RWPE1 (cell line): ENCODE measurements at places on chromosomes 2 and 18.

- no peak for DNase-seq
Observed at GRCh38 chr2:169119851-169120250, 50.5 kb downstream of the DHRS9 start.

DNA sequence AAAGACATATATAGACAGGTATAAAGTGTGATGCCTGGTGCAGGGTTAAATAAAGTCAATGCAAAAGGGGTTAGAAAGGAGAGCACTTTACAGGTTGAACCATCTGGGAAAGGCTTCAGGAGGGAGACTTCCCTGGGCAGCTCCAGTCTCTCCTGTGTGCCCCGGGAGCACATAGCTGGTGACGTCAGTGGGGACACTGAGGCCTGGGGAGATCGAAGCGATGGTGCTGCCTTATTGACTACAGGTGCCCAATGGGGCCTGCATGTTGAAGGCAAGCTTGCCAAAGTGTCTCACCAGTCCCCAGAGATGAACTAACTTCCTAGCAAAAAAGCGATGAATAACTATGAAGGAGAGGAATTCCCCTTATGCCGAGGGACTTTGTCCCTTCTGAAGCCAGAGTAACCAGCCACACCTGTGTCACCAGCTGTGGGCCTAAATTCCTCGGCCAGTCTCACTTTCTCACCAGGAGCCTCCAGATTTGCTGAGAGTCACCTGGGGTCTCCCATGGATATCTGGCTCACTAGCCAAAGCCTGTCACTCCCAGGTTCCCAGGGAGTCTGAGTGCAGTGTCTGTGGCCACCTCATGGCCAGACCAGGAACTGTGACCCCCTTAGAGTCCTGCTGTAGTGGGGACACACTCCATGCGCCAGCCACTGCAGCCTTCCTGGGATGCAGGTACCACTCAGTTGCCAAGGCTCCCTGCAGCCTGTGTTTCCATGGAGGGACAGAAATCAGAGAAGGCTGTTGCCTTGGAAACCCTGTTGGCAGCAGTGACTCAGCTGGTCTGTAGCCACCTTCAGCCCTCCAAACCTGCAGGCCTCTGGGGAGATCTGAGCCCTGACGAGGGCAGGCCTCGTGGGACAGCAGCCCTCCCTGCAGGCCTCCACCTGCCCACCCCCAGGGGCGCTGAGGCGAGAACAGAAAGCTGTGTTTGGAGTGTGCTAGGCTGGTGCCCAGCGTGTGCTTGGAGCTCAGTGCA lies 128.7 kb downstream of the CTIF start:
- no peak for DNase-seq

DNA sequence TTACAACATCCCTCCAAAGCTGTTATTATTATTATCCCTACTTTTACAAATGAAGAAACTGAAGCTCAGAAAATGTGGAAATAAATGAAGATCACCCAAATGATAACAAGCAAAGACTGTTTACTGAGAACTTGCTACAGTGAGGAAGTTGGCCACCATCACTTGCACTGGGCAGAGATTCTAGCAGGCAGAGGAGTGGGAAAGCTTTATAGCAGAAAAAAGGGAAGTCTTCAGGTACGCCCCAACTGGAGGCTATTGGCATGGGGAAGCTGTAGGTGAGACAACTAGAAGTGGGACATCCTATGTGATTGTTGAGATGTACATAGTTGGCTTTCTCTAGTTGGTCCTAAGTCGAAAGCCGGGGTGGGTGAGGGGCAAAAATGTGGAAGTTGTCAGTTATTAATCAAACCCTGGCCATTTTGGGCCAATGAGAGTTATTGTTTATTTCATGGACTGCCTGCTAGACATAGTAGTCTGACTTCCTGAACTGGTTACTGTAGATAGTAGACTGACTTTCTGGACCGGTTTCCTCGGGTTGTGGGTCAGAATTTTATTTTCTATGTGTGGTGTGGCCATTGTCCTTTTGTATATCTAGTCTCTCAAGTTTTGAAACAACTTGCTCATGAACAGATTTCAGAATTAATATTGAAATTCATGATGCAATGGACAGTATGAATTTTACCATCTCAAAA lies 40.2 kb upstream of the STAT4 start:
- DNase-seq: no peak

- no peak for DNase-seq
Observed at GRCh38 chr2:126586317-126586716, 69.6 kb upstream of the GYPC start.

DNA sequence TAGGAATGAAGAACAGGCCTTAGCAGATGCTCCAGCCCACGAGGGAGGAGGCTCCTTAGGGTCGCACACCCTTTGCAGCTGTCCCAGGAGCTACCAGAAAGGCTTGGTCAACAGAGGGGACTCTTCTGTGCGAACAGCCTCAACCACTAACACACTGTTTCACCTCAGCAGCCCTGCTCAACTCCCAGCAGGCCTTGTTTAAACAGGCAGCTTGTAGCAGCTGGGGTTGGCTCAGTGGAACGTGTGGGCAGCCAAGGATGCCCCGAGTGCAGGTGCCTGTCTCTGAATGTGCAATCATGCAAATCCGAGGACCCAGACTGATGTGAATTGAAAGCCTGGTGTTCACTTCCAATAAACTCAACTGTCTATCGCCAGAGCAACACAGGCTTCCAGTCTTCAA lies 88.7 kb upstream of the CXCR4 start:
- no peak for DNase-seq

DNA sequence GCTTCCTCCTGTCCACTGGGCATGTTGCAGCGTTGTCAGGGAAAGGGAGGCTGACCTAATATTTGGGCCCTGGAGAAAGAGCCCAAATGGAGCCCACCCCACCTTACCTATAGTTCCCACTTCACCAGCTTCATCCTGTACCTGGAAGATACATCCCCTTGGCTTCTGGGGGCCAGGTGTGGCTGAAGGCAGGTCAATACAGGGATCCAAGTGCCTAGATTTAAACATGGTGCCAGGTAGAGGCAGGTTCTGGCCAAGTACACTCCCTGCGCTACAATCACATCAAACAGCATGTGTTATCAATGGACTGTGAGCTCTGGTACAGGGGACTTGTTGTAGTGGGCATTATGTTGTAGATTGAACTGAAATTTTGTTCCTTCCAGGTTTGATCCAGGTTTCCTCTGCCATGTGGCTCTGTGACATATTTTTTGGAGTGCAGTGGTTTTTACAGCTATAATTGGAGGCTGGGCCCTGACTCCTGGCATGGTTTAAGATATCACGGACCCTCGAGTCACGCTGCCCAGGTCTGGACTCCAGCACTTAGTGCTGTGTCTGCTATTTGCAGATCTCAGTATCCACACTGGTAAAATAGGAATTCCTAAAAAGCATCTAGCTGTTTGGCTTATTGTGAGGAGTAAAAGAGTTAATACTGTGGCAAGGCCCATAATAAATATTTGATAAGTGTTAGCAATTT lies 23.8 kb downstream of the MYCN start:
- no peak for DNase-seq

DNA sequence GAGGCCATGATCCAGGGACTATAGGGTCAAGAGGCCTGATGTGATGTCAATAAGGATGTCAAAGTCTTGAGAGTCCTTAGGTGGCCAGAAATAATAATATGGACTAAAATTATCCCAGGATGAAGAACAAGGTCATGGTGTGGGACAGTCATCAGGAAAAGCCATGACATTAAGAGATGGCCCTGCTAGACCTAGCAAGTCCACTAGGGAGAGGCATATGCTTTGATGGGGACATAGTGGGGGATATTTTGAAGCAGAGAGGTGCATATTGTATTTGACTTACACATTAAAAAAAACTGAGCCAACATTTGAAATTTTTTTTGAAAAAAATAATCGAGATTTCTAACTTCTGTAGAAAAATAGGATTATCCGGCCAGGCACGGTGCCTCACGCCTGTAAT lies 53.3 kb upstream of the CXCR4 start:
- no peak for DNase-seq

DNA sequence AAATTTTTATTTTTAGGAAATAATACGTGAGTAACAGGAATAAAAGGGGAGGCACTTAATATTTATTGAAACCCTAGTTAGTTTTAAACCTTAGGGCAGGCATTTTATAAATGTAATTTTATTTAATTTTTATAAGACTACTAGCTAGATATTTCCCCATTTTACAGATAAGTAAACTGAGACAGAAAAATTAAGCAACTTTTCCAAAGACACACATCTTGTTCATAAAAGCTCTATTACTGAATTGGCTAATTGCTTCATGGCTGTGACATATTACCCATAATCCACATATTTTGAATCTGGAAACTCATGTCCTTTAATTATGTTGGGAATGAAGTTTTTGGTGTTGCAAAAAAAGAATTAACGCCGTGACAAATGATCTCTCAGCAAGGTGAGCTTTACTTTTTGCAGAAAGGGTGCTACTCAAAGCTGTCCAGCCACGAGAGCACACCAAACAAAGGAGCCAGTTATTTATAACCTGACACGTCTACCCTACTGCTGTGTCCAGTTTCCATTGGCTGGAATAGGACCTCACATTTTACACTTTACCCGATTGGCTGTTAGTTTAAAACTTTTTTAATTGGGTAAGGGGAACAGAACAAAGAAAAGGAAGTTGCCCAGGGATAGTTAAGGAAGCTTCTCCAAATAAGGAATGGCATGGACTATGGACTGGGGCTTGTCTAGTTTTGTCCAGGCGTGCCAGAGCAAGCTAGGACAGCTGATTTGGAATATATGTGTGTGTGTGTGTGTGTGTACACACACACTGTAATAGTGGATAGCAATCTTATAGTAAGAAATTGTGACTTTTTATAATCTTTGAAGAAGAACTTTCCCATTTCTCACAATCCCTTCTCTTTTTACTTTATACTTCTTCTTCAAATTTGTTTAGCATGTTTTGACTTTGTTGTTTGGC lies 54.2 kb downstream of the COMMD1 start:
- DNase-seq: no peak

DNA sequence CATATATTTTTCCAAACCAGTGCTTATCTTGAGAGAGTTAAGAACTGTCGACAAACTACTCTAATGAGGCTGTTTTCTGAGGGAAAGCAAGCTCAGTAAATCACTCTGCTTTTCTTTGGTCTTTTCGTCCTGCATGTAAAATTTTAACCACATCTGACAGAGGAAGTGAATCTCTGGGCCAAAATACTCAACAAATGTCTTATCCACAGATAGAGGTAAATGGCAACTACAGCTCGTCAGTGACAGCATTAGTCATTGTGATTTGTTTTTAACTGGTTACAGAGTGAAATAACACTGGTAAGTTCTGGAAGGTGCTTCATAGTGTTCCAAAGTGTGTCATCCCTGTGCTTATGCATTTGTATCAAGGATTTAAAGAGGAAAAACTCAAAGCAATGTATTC lies 82.6 kb upstream of the SLC8A1 start:
- no peak for DNase-seq

- DNase-seq: no peak
Observed at GRCh38 chr2:70513738-70514137, 39.9 kb downstream of the TGFA start.

- DNase-seq: peak; percentile 55
Observed at GRCh38 chr2:178914259-178914849, 107.1 kb upstream of the TTN start.

- peak; percentile 13 for DNase-seq
Observed at GRCh38 chr2:159454185-159454584, 162.2 kb downstream of the BAZ2B start.

- DNase-seq: no peak
Observed at GRCh38 chr2:238722181-238722580, 125.7 kb upstream of the TWIST2 start.

- no peak for DNase-seq
Observed at GRCh38 chr2:110834134-110834827, 101.9 kb downstream of the ACOXL start.

DNA sequence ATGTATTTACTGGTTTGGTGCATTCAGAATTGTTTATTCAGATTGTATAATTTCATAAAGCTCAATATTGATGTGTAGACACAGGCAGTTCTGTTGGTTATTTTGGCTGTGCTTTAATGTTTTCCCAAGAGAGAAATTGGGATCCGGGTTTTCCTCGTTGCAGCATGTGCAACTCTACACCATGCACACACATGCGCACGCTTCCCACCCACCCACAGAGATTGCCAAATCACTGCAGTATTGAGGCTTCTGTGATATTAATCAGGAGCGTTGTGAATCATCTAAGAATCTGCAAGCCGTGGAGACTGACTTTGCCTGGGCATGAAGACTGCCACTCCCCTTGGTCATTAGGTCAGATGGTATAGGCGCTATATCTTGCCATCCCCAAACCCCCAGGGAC lies 571.5 kb downstream of the SLC4A3 start:
- peak; percentile 94 for DNase-seq

- DNase-seq: no peak
Observed at GRCh38 chr2:10235909-10236550, 66.7 kb upstream of the HPCAL1 start.

DNA sequence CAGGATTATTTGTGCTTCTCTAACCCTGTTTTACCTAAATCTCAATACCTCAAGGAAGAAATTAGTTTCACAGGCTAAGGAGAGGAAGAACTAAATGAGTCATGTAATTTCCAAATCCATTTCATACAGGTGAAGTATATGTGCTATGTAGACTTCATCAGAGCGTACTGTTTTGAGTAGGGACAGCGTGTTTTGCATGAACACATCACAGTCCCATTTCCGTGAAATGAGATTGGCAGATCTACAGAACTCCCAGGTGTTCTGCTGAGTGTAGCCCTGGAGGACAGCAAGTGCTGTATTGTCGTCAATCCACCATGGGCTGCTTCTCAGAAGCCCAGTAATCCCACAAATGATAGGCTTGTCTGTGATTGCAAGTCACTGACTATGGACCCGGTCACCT lies 97.7 kb downstream of the XRCC5 start:
- DNase-seq: no peak

GRCh38 chr18:5413447-5413846 lies 117.9 kb upstream of the ZBTB14 start:
- no peak for DNase-seq
